ENCODE measurements at places on chromosomes 4 and X.

GRCh38 chrX:19344661-19345060 lies 934 bp downstream of the PDHA1 start:
- DNase-seq, result no peak

DNA sequence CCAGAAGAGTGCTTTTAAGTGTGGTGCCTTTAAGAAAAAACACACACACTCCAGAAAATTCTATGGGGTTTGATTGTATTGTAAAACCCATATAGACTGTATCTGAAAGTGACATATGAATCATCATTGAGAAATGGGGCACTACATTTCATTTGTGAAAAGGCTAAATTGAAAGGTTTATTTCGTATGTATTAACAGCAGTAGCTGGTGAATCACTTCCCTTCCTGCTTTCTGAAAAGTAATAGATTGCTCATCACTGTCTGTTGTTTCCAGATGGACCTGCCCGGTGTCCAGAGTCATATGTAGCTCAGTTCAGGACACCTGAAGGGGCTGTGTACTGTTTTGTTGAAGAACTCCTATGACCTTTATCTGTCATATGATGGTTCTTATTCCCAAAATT lies 28.1 kb upstream of the HPRT1 start:
- DNase-seq, result no peak

- no peak for DNase-seq
Observed at GRCh38 chr4:95546866-95547714, 1.7 kb downstream of the UNC5C start.

DNA sequence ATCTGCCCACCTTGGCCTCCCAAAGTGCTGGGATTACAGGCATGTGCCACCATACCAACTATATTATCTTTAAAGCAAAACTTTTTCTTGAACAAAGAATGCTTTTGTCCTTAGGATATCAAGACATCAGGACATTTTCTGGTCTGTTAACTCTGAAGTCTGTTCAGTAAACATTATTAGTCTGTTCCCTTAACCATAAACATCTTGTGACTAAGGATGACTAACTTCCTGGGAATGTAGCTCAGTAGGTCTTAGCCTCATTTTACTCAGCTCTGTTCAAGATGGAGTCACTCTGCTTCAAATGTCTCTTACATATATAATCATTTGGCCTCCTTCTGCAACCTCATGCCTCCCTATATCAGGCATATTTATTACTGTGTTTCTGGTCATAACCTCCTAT lies 122.9 kb downstream of the UBE2NL start:
- DNase-seq, result no peak

- DNase-seq, result no peak
Observed at GRCh38 chr4:6502147-6502546, 29.7 kb upstream of the PPP2R2C start.

DNA sequence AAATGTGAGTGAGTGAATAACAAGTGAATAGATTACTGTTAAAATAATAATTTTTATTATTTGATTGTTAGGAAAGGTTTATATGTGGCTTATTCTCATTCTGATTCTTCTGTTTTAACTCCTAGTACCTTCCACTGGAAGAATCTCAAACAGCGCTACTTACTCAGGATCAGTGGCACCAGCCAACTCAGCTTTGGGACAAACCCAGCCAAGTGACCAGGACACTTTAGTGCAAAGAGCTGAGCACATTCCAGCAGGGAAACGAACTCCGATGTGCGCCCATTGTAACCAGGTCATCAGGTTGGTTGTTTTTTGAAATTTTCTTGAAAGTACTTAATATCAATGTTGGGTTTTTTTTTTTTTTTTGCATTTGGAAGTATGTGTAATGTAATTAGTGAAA lies 117.6 kb upstream of the BMPR1B start:
- DNase-seq, result no peak

Data from stimulated activated CD8-positive, alpha-beta memory T cell treated with anti-CD3 and anti-CD28 coated beads, Interleukin-2, amount 100 ng/mL, for 48 hours (primary cell).